ENCODE measurements at places on chromosomes 3 and 15. TPM values are rescaled to one million over a fixed set of nuclear protein-coding genes. Genes with fewer than 3 reads are reported as not detected.

DNA sequence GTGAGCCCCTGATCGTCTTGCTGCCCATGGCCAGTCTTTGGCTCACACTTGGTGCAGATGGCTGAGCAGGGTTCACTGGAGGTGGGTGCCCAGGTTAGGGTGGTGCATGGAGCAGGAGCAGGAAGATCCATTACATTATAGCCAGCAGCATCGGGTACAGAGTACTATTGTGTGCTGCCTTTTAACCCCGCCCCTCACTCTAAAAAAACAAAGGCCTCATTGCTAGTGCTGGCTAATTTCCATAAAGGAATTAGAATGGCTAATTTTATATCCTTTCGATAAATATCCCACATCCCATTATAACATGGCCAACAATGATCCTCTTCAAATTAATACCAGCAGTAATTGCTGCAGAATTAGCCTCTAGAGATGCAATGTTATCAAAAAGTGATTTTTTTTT is 45.8 kb upstream of the PPP4R2 start:
- DNase-seq = no peak

DNA sequence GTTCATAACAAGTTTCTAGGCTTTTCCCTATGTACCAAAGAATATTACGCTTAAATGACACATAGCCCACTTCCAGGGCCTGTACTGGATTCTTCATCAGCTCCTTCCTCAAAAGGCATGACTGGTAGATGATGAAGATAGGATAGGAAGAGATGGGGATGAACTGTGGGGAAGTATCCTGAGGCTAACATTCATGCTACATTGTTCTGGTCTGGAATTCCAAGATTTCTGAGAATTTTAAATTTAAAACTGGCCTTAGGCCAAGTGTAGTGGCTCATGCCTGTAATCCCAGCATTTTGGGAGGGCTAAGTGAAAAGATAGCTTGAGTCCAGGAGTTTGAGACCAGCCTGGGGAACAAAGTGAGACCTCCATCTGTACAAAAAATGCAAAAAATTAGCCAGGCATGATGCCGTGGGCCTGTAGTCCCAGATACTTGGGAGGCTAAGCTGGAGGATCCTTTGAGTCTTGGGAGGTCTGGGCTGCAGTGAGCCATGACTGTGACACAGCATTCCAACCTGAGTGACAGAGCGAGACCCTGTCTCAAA is 160.1 kb upstream of the PLAAT1 start:
- no peak for DNase-seq

DNA sequence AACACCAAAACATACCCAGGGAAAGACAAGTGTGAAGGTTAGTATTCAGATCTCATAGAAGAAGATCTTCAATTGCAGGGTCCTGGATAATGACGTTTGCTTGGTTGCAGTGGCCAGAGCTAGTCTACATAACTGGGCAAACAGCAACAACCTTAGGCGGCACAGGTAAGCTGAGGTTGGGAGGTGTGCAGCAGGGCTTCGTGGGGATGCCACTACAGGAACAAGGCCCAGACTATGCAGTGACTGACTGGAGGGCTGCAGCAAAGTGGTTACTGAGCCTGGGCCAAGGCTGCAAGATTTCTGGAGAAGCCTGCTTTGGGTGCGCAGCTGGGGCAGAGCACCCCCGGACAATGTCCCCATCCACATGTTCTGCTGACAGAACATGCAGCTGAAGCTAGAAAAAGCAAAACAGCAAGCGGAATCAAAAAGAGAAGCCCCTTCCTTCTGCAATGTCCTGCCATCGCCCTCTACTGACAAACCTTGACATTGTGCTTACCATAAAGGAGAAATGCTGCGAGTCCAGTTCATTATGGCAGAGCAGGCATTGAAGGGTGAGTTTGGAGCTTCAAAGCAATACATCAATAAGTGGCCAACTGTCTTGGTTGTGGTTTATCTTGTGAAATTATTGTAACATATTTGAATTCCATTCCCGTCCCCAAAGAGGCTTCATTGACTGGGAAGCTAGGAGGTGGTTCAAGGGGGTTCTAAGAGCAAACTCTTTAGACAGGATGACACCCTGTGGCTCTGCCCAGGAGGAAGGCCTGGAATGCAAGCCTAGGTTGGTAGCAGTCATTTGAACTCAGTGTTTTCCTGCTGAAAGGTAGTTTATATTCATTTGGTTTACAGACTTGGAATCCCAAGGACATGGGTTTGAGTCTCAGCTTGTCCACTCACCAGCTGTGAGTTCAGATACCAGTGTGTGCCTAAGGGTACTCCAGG is 217.0 kb downstream of the PDCD6IP start:
- no peak for DNase-seq

DNA sequence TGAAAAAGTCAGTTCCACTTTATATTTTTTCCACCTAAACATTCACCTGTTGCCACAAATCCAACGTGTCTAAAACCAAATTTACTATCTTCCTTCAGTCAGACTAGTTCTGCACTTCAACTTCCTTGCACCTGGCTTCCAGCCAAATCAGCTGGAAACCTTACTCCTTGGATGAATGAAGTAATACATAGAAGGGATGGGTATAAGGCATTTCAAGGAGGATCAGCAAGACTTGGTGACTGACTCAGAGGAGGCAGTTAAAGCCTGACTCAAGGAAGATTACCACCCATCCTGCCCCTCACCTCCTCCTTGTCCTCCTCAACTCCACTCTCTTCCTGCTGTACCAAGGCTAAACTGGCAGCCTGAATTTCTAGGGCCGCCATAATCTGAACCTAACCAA is 37.1 kb downstream of the QTRT2 start:
- peak; percentile 4 for DNase-seq

GRCh38 chr3:99659951-99660350 is 21.6 kb downstream of the COL8A1 start:
- no peak for DNase-seq

DNA sequence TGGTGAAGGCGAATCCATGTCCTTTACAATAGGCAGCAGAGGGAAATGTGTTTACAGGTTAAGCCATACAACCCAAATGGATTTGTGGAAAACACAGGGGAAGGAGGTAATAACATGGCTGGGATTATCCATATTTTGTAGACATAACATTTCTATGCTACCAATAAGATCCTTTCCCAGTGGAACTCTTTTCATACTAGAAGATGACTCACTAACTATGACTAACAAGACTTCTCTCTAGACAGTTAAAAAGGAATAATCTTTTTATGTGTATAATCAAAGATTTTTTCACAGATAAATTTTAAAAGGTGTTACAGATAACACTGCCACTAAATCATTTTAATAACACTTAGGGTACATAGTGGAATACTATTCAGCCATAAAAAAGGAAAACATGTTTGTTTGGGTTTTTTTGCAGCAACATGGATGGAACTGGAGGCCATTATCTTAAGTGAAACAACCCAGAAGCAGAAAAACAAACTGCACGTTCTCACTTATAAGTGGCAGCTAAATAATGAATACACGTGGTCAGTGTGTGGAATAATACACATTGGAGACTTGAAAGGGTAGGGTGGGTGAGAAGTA is 39.6 kb downstream of the VPS13C start:
- DNase-seq = no peak

DNA sequence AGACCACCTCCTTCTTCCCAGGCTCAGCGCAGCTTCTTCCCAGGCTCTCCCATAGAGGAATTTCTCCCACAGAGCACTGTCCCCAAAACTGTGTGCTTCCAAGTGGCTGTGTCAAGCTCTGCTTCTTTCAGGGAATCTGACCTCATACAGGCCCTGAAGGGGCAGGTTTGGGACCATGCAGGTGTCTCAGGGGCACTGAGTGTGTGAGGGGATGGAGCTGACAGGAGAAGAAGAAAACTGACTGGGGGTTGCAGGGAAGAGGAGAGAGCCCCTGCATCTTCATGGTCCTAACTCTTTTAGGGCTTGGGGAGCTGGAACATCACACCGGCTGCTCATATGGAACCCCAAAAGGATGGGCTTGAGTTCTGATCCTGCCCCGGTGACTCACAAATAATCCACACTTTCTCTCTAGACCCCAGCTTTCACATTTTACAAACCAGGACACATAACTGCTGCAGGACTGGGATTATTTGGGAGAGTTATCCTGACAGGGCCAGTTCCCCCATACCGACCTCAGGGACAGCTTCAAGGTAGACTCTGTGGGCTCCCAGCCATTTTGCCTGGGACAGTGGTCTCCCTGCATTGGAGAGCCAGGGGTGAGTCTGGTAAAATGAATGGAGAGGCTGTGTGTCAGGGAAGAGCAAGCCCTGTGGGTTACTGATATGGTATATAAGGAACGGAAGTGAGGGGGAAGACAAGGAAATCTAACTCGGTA is 316.1 kb downstream of the TLE3 start:
- DNase-seq = no peak

- DNase-seq = no peak
These were observed 187.1 kb downstream of the RAP2B start for GRCh38 chr3:153349108-153349499.

GPR176 gene
- polyA plus RNA-seq = 3.6 TPM

NMB gene
- 1.5 TPM for polyA plus RNA-seq

JMJD7 gene
- 7.7 TPM for polyA plus RNA-seq
